ENCODE measurements at places on chromosomes 1 and 21.

DNA sequence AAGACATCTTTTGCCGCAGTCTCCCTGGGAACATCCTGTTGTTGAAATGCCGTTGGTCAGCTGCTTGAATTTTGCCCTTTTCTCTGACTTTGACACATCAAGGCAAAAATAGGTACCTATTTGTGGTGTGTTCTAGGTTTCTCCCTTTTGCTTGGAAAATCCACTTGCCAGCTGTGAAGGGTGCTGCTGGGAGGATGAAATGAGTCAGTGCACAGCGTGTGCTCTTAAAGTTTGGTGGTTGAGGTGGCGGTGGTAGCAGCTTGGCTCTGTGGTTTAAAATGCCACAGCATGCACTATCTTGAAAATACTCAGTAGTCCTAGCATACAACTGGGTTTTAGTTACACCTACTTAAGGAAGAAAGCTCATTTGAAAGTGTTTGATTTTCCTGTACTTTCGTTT lies 183.8 kb downstream of the DHRS3 start:
- DNase-seq: no peak

GRCh38 chr21:42768324-42769121 lies 110.8 kb downstream of the WDR4 start:
- DNase-seq: no peak

GRCh38 chr1:42690477-42691156 lies 8.4 kb downstream of the YBX1 start:
- no peak for DNase-seq

DNA sequence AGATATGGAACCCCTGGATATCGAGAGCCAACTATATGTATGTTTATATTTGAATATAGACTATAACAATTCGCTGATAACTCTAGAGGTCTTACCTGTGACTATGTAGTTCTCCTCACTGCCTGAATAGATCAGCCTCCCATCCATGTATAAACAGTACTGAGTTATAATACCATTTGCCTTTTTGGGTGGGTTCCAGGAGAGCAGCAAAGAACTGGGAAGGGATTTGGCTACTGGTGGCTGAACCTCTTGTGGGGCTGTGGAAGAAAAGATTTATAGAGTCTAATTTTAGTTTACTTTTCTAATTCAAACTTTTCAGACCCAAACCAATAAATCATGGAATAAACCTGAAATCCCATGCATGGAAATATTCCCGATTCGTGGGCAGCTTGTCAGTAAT lies 376.9 kb downstream of the USH2A start:
- DNase-seq: no peak

All from RPMI8226 (cell line).